ENCODE measurements at places on chromosomes 13 and 19. TPM values are rescaled to one million over a fixed set of nuclear protein-coding genes. Genes with fewer than 3 reads are reported as not detected.

GRCh38 chr19:41540041-41540695, 35.8 kb upstream of the CEACAM21 start:
- no peak overlapping the region for H3K27ac ChIP-seq
- DNase-seq, result peak; percentile 14

GRCh38 chr13:85693889-85694511, 105.2 kb downstream of the SLITRK6 start:
- H3K27me3 ChIP-seq, result no peaks in the 10 kb centered on the region
- no peak overlapping the region for H3K27ac ChIP-seq
- no peaks in the 10 kb centered on the region for H3K4me1 ChIP-seq
- H3K36me3 ChIP-seq, result no peaks in the 10 kb centered on the region
- peak; percentile 18 for DNase-seq

- no peaks in the 10 kb centered on the region for H3K4me1 ChIP-seq
- no peak overlapping the region for H3K27ac ChIP-seq
- DNase-seq, result peak; percentile 32
- H3K4me3 ChIP-seq, result no peak overlapping the region
Observed at GRCh38 chr13:23599083-23599925, 29.1 kb downstream of the TNFRSF19 start.

DNA sequence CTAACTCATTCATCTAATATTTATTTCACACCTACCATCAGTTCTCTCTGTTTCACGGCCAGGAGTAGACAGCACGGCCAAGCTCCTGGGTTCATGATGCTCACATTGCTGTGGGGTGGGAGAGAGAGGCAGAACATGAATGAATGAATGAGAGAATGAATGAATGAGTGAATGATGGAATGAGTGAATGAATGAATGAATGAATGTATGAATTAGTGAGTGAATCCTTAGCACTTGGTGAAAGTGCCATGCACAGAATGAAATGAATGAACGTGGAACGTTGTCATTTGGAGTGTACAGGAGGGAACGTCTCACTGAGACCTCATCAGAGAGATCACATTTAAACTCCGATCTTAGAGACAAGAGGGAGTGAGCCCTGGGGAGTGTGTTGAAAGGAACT, 11.9 kb upstream of the KIR2DL4 start:
- H3K36me3 ChIP-seq, result no peaks in the 10 kb centered on the region
- H3K27ac ChIP-seq, result no peak overlapping the region
- no peak overlapping the region for H3K4me3 ChIP-seq
- no peaks in the 10 kb centered on the region for H3K4me1 ChIP-seq
- no peak for DNase-seq

DNA sequence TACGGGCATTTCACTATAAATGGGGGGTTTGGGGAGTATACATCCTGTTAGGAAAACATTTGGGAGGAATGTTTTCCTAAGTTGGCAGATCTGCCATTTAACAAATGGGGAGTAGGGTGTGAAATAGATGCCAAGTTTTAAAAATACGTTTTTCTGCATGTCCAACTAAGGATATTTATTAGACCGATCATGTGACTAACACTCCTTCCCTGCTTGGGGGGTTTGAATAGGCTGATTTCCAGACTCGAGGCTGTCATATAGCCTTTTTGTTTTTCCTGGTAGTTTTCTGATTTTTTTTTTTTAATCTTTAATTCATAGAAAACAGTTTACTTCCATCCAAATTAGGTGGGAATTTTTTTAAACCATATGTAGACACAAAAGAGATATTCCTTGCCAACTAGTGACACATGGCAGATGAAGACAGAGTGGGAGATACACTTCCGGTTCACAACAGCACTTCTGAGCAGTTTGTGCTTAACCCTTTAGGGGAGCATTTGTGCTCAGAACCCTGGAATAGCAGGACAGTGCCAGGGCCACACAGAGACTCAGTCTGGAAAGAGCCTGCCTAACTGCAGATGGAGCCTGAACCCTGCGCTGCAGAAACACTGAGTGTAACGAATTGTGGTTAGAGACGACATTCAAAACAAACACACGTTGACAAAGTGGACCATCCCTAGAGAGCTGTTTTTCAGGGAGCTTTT, 5.6 kb upstream of the GATAD2A start:
- H3K27me3 ChIP-seq, result no peaks in the 10 kb centered on the region
- H3K4me3 ChIP-seq, result no peak overlapping the region
- peaks cover 20% of the 10 kb centered on the region for H3K4me1 ChIP-seq
- DNase-seq, result peak; percentile 41
- H3K27ac ChIP-seq, result no peak overlapping the region
- no peaks in the 10 kb centered on the region for H3K36me3 ChIP-seq

DNA sequence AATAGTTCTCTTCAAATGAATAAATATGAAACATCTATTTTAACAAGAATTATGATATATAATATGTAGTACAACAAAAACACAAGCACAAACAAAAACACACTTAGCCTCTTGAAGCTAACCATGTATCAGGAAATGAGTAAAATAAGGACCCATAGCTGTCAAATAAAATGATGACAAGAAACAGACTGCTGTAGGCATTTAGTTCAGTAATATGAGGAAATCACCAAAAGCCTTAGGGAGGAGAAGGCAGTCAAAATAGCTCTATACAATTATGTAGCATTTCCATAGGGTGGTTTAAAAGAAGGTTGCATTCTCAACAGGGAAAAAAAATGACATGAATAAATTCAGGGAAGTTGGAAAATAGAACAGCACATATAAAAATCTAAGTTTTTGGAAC, 163.4 kb downstream of the PCDH20 start:
- H3K4me1 ChIP-seq, result no peaks in the 10 kb centered on the region
- no peak overlapping the region for H3K4me3 ChIP-seq
- no peaks in the 10 kb centered on the region for H3K27me3 ChIP-seq
- no peak overlapping the region for H3K27ac ChIP-seq
- no peaks in the 10 kb centered on the region for H3K36me3 ChIP-seq

DNA sequence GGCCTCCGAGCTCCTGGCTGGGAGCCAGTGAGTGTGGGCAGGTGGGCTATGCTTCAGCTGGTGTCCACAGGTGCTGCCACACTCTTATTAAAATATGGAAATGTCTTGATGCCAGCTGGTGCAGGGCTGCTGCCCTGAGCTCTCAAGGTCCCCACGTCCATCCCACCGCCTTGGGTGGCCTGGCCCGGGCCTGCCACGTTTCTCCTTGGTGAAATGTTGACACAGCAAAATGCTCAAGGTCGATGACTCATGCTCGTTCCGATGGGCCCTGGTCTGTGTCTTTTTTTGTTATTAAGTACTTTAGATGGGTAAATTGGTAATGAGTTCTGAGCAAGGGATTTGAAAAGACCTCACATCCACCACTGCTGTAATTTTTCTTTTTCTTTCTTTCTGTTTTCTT, 524.7 kb downstream of the MYO16 start:
- peak; percentile 45 for DNase-seq
- H3K4me3 ChIP-seq, result no peak overlapping the region
- H3K36me3 ChIP-seq, result no peaks in the 10 kb centered on the region
- H3K4me1 ChIP-seq, result peaks cover 13% of the 10 kb centered on the region
- no peaks in the 10 kb centered on the region for H3K27me3 ChIP-seq

GRCh38 chr13:107234319-107235073, 666.6 kb upstream of the ARGLU1 start:
- no peak for DNase-seq
- H3K27me3 ChIP-seq, result no peaks in the 10 kb centered on the region
- H3K4me3 ChIP-seq, result no peak overlapping the region
- H3K36me3 ChIP-seq, result no peaks in the 10 kb centered on the region

C19orf33 gene
- not detected for total RNA-seq
